Cardiac septum (tissue), 1 donor: ENCODE measurements at places on chromosomes 13 and 19. TPM values are rescaled to one million over a fixed set of nuclear protein-coding genes. Genes with fewer than 3 reads are reported as not detected.

MIER2 gene
- 21.8 TPM for total RNA-seq

NCAN gene
- total RNA-seq: not detected

KCNJ14 gene
- total RNA-seq: 0.32 TPM

LILRA1 gene
- 0.51 TPM for total RNA-seq

NEK5 gene
- 0.67 TPM for total RNA-seq

APOC4 gene
- not detected for total RNA-seq

ZNF700 gene
- total RNA-seq: 5.1 TPM

SLAIN1 gene
- 3.8 TPM for total RNA-seq

DNA sequence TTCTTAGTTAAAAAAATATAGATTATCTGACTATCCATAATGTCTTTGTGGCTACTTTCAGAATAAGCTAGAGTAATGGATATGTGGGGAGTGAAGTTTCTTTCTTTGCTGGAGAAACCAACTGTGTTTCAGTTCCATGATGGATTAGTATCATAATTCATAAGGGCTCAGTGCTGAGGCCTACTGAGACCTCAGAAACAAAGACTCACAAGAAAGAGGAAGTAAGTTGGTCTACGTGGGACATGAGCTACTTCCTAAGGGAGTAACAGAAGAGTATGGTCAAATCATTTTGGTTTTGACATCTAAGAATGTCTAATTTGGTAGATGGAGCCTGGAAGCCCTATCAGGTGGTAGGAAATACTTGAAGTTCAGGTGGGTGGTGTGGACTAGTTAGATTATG, 99.0 kb upstream of the HTR2A start:
- DNase-seq: no peak

DNA sequence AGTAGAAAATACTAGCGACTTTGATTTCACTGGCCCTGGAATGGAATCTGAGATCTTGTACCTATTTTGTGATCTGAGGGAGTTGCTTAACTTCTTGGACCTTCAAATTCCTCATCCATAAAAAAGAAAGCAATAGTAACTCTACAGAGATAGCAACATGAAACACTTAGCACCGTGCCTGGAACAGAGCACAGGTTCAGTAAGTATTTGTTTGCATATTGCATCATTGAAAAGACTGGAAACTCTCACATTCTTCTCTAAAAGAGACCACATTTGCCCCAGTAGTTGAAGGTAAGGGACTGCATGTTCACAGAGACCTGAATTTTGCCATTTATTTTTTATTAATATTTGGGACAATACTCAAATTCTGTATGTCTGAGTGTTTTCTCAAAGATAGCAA, 358.1 kb downstream of the COG6 start:
- no peak for DNase-seq

- no peak for DNase-seq
Measured at GRCh38 chr13:25660996-25661395, 289.2 kb downstream of the ATP8A2 start.

GRCh38 chr19:38650911-38651584, 3.6 kb downstream of the ACTN4 start:
- DNase-seq: no peak

DNA sequence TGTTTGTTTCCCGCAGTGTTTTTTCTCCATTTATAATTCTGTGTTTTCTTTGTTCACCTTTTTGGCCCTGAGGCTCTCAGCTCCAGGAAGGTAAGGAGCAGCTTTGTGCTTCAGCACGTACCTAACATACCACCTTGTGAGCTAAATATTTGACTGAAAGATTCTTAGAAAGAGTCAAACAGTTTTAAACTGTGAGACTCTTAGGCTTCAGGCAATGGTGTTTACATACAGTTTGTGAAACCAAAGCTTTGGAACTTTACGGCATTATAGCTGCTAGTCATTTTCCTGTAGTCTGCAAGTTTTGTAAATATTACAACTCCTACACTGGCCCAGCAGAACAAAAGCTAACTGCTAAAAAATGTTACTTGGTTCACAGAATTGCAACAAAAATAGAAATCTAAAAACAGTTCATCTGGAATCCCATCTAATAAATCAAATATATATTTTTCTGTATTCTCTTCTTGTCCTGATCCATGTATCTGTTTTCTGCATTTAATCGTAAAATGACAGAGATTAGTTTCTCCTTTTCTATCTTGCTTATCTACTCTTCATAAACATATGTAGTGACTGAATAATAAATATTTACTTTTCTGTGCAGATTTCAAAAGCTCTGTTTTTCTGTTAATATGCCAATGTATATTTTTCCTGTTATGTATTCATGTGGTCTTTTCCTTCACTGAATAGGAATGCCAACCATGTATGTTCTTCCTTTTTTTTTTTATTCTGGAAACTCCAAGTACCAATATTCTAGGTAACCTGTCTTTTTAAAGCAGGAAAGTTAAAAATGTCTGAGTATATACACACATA, 38.8 kb upstream of the GPI start:
- DNase-seq: no peak

DNA sequence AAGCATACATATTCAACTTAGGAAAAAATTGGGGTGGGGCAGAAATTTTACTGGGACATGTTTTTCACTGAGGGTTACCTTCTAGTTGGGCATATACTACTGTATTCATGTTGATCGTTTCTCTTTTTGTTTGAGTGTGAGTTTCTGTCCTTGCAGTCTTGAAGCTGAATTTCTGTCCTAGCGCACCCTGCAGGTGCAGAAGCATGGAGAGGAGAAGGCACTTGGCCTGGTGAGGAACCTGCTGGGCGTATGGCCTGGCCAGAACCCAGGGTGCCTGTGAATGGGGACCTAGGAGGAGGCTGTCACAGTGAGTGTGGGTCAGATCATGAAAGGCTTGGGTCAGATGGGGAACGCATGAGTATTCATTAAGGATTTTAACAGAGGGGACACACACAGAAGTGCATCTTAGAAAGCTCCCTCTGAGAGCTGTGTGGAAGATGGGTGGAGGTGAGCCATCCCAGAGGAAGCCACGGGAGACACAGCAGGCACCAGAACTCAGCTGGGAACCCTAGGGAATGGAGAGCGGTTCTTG, 36.8 kb downstream of the SERP2 start:
- peak; percentile 38 for DNase-seq

DNA sequence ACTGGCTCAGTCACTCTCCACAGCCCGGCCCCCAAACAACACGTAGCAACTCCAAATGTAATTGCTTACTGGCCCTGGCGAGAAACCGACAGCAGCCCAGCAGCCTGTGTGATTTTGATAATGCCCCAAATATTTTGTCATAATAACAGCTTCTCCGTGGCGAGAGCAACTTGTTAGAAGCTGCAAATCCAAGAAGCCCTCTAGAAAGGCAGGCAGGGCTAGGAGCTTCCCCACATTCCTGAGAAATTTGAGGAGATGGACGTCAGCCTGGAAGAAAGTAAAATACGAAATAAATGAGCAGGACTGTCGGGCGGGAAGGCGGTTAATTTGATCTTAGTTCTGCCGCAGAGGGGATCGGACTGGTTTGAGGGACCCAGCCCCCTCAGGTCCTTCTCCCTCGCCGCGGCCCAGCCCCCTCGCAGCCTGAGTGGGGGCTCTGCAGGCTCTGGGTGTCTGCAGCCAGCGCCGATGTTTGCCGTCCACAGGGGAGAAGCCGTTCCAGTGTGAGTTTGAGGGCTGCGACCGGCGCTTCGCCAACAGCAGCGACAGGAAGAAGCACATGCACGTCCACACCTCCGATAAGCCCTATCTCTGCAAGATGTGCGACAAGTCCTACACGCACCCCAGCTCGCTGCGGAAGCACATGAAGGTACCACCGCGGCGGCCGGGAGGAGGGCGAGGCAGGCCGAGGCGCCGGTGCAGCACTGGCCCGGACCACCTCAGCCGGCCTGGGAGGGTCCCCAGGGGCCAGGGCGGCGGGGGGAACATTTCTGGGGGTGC, 3.1 kb downstream of the ZIC2 start:
- DNase-seq: no peak

DNA sequence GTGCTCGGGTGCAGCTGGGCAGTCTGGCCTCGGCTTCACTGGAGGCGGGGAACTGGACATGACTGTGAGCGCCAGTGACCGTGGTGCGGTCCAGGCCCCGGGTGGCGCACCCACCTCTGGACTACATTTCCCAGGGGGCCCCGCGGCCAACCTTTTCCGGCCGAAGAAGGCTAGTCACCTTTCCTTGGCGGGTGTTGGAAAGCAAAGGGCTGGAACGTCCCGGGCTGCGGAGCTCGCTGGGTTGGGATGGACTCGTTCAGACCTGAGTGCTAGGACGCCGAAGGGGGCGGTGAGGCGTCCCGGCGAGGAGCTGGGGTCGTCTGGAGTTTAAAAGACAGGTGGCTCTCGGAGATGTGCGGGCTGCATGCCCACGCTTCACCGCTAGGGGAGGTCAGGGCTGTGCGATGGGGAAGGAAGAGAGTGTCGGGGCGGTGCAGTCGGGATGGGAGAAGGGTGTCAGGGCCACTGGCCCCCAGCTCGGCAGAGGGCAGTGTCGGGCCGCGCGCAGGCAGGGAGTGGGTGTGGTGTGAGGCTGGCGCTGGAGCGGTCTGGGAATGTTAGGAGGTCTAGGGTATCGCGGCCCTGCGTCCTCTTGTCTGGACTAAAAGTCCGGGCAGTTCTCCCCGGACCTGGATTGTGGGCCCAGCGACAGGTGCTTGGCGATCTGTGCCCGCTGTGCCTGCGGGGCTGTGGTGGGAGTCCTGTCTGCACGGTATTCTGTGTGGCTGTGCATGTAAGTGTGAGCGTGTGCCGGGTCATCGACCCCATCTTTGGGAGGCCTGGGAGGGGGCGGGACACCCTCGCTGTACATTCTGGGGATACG, 57.1 kb downstream of the ZNF568 start:
- peak; percentile 91 for DNase-seq

GRCh38 chr19:30799865-30800755, 427.9 kb downstream of the ZNF536 start:
- peak; percentile 83 for DNase-seq

GRCh38 chr19:821825-822503, at the start of gene PLPPR3:
Gene PLPPR3 (minus strand): TSS chr19:821955. CDS start chr19:821559, 396 bp downstream.
- no peak for DNase-seq

- DNase-seq: no peak
Measured at GRCh38 chr19:5563008-5563431, 4.7 kb downstream of the TINCR start.

- DNase-seq: no peak
Measured at GRCh38 chr13:21637296-21637695, 33.3 kb upstream of the MICU2 start.

GRCh38 chr13:110346661-110347067, 39.6 kb downstream of the COL4A2 start:
- no peak for DNase-seq

GRCh38 chr19:7083076-7083956, 13.8 kb downstream of the ZNF557 start:
- no peak for DNase-seq

- DNase-seq: no peak
Measured at GRCh38 chr13:76086729-76087128, 450.6 kb downstream of the LMO7 start.

- no peak for DNase-seq
Measured at GRCh38 chr13:32734511-32734910, 148.3 kb downstream of the PDS5B start.

- DNase-seq: no peak
Measured at GRCh38 chr19:17114414-17114831, 38.8 kb downstream of the MYO9B start.
